ENCODE measurements at places on chromosomes 1 and 21. TPM values are rescaled to one million over a fixed set of nuclear protein-coding genes. Genes with fewer than 3 reads are reported as not detected.
A peak's percentile ranks its signal among the peaks of the same experiment; 100 is the strongest.

- no peak for ATAC-seq
These were observed 266.3 kb downstream of the RHOU start for GRCh38 chr1:229001467-229002011.

GRCh38 chr21:17513214-17514123 is 626 bp downstream of the CXADR start:
- peak; percentile 54 for ATAC-seq

GRCh38 chr1:199741586-199741985 is 285.9 kb upstream of the NR5A2 start:
- no peak for ATAC-seq

GRCh38 chr1:170095976-170096748 is 21.7 kb upstream of the KIFAP3 start:
- ATAC-seq: no peak

- no peak for ATAC-seq
These were observed 47.6 kb downstream of the IRF2BP2 start for GRCh38 chr1:234562334-234562733.

GRCh38 chr1:229258757-229259060 is 12.2 kb upstream of the RAB4A start:
- ATAC-seq: no peak

TDRD5 gene
- total RNA-seq: 0.13 TPM

PRR9 gene
- total RNA-seq: not detected

REN gene
- total RNA-seq: not detected

Data from gastroesophageal sphincter (tissue), 4 donors.